ENCODE measurements at places on chromosomes 13 and 19. TPM values are rescaled to one million over a fixed set of nuclear protein-coding genes. Genes with fewer than 3 reads are reported as not detected.

DNA sequence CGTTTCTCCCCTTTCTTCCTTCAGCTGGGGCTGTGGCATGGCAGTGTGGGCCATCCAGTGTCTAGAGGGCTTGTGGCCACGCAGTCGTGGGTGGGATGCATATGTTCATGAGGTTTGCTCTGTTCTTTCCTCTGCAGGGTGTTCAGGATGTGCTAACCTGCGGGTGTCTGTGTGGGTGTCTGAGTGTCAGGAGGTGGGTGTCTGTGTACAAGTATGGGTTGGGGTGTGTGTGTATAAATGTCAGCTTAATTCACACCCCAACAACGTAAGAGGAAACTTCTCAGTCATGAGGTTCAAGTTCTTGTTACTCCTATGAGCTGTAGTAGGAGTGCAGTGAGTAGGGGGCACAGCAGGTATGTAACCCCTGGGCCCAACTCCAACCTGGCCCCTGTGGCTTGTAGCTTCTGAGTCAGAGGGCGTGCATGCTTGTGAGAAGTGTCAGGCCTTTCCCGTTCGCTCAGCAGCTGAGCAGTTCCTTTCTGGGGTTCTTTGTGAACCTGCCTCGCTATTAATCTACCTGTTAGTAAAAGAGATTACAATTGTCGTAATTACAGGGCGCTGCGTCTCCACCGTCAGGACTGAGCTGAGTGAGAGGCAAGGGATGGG lies 49.1 kb downstream of the NFIX start:
- DNase-seq = peak; percentile 51

GRCh38 chr13:97344265-97345175 lies 89.4 kb upstream of the RAP2A start:
- peak; percentile 76 for DNase-seq

DNA sequence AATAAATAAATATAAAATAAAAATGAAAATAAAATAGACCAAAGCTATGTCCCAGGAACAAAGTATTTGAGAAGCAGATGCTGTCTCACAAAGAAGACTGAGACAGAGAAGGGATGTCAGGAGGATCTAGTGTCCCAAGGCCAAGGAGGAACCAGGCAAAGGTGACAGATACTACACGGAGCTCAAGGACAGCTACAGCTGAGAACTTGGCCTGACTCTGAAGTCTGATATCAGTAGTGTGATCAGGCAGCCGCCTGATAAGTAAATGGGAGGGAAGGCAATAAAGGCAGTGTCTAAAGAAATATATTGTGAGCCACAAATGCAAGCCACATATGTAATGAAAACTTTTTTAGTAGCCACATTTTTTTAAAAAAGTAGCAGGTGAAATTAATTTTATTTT lies 20.4 kb upstream of the NANOS3 start:
- DNase-seq = no peak

- DNase-seq = no peak
These were observed 99.2 kb downstream of the SLC7A1 start for GRCh38 chr13:29496241-29496712.

GRCh38 chr13:109983447-109983846 lies 197.1 kb upstream of the IRS2 start:
- DNase-seq = no peak

- DNase-seq = peak; percentile 53
These were observed 80.2 kb downstream of the TEX26 start for GRCh38 chr13:31012655-31013024.

DNA sequence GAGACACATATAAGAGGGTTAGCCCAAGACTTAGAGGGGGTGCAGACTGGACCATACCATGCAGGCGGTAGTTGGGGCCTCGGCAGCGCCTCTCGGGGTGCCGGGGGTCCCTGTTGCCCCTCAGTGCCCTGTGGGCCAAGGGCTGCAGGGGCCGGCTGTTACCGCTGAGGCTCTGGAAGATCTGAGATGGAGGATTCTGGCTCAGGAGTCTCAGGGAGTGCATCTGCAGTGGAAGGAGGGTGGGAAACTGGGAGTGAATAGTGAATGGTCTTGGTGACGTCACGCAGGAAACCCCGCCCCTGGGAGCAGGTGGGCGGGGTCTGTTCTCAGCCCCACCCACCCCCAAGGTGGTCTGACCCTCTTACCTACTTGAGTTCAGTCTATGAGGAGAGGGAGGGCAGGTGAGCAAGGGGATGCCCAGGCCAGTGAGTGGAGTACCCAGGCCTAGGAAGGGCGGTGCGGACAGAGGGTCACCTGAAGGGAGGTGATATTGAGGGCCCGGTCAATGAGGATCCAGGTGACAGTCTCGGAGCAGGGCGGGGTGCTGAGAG lies 1.7 kb upstream of the DBP start:
- DNase-seq = no peak

DNA sequence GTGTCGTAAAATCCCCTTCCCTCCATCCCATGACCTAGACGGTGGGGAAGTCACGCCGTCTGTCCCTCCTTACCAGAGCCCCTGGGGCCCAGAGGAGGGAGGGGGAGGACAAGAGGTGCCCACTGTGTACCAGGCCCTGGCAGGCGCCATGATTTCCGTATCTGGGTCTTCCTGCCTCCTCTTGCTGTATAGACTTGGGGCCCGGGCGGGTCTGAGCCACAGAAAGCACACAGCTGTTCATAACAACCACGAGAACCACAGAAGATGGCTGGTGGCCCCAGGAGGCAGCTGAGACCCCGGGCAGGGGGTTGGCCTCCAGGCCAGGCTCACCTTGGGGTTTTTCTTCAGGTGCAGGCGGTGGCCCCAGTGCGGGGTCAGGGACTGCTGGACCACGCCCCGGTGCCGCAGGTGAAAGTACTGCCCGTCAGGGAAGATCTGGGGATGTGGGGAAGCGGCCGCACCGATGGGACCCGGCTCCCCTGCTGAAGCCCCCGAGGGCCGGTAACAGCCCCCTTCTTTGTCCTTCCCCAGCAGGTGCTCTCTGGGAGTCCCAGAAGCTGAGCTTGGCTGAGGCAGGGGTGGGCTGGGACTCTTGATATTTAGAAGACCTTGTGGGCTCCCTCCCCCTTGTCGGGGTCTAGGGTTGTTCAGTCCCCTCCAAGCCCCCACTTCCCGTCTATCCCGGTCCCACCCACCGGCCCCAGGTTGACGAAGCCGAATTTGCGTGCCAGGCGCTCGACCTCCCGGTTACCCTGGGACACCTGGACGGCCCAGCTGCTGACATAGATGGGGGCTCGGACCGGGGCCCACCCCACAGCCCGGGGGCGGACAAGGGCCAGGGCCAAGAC lies 463 bp downstream of the PCSK4 start:
- no peak for DNase-seq

- DNase-seq = no peak
These were observed 23.4 kb upstream of the NDUFS7 start for GRCh38 chr19:1360126-1360817.

- DNase-seq = no peak
These were observed 3.3 kb upstream of the CEACAM7 start for GRCh38 chr19:41691268-41691970.

GRCh38 chr19:11626252-11626651 lies 29.0 kb downstream of the ZNF627 start:
- no peak for DNase-seq

DNA sequence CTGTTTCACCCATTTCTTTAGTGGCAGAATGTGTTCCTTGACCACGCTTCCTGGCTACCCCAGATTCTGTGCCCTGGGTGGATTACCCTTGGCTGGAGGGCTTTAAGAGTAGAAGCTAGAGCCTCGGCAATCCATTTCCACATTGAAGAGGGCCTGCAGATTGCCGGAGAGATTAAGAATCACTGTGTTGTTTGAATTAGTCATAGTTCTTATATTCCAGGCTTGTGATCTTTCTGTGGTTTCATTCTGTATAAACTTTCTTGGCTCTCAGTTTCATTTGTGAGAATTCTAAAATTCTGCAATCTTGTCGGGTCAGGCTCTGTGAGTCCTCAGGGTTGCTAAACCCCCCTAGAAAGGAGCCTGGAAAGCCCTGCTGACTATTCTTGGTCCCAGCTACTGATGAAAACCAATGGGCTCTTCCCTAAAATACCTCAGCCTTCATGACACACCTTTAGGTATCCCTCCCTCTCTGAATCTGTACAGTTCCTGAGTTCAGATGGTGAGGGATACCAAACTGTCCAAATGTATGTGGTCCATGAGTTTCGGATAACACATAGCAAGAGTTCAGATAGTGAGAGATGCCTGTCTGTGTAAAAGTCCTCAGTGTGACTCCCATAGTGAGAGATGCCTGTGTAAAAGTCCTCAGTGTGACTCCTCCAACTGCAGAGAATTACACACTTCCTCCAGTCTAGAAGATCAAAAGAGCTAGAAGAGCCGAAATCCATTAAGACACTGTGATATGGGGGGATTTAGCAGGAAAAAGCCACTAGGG lies 4.3 kb downstream of the PHF11 start:
- DNase-seq = peak; percentile 79

- no peak for DNase-seq
These were observed 497.8 kb downstream of the UQCRFS1 start for GRCh38 chr19:28715157-28715556.

DNA sequence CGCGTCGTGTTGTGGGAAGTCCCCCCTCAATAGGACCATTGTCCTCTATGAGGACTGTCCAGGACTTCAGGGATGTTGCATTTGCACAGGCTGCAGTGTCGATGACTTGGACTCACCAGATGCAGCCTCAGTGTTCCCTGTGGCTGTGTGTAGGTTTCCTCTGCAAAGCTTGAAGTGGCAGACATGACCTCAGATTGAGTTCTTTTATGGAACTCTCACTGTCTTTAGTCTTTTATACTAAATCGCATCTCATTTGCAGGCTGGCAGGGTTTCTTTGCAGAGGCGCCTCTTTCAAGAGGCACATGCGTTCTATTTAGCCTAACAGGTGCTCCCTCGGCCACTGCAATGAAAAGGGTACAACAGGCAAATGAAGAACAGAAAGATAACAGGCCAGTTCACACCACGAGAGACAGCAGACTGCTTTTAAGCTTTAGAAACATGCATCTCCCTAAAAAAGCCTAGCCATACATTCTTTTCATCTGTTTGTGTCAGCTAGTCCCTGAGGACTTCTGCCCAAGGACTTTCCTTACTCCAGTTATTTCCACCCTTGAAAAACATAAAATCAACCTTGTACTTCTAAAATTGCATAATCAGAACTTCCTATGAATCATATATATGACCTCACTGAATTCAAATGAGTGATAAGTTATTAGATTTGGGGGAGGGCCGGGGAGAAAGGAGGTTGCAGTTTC lies 118.4 kb downstream of the RAB20 start:
- DNase-seq = peak; percentile 56

PRR20B gene
- not detected for total RNA-seq

PLPPR3 gene
- total RNA-seq = 0.33 TPM

FGF21 gene
- total RNA-seq = not detected

RPS15 gene
- 712 TPM for total RNA-seq

KLK11 gene
- not detected for total RNA-seq

RXFP2 gene
- total RNA-seq = not detected

ZNF90 gene
- total RNA-seq = 1.4 TPM

TMEM221 gene
- total RNA-seq = not detected

IRGC gene
- total RNA-seq = not detected

NCCRP1 gene
- total RNA-seq = not detected

CBARP gene
- total RNA-seq = 3.1 TPM

RINL gene
- total RNA-seq = 1.3 TPM
